ENCODE measurements at places on chromosomes 13 and 19. TPM values are rescaled to one million over a fixed set of nuclear protein-coding genes. Genes with fewer than 3 reads are reported as not detected.
A peak's percentile ranks its signal among the peaks of the same experiment; 100 is the strongest.

The SKA3 gene
- 1.6 TPM for total RNA-seq

DNA sequence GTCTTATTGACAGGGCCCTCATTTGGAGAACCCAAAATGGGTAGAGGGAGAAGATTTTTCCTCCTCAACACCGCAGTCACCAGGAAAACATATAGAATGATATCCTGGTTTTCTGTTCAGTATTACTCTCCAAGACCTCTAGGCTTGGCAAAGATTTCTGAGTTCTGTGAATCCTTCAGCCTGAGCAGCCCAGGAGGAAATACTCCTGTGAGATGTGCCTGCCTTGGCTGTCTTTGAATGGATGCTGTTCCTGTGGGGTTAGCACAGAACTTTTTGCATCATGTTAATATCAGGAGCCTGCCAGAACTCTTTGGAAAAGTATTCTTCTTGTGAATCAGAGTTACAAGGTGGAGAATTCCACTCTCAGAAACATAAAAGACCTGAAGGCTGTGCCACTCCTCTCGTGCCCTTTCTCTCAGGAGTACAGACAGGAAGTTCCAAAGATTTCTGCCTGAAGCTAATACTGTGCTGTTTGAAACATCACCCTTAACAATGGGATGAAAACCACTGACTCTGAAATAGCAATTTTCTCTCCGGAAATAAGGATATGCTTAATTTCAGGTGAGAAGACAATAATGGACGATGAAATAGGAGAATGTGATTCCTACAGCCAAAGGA, 520.1 kb upstream of the NBEA start:
- no peaks in the 10 kb centered on the region for H3K36me3 ChIP-seq
- no peak for DNase-seq
- H3K4me1 ChIP-seq, result no peaks in the 10 kb centered on the region
- H3K4me3 ChIP-seq, result no peak overlapping the region

DNA sequence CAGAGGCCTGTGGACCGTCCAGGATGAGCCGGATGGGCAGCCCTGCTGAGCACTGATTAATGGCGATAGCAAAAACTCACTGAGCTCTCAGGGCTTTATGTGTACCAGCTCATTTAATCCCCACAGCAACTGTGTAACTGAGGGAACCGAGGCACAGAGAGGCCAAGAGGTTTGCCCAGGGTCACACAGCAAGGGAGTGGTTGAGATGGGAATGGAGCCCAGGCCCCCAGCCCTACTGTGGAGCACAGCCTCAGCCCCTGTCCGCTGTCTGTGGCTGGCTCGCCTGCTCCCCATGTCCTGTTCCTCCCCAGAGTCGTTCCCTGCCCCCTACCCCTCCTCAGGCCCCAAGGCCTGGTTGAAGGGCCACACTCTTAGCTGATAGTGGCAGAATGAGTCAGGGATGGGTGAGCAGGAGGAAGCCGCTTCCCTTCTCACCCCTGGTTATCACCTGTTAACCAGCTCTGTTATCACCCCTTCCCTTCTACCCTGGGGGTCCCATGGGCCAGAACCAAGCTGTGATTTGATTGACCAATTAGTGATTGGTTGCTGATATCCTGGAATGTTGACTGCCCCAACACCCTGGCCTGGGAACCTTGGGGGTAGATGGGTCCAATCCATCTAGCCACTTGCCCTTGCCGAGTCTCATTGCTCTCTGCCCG, 21.2 kb downstream of the CAPN12 start:
- no peak for DNase-seq
- no peak overlapping the region for H3K4me3 ChIP-seq
- no peaks in the 10 kb centered on the region for H3K36me3 ChIP-seq
- H3K27ac ChIP-seq, result peak overlapping the region; percentile 82
- H3K4me1 ChIP-seq, result peaks cover 24% of the 10 kb centered on the region

The ZNF607 gene
- 1.4 TPM for total RNA-seq

The NKPD1 gene
- total RNA-seq, result 0.16 TPM

The FXYD1 gene
- total RNA-seq, result 75.5 TPM

All from breast epithelium (tissue), 4 donors.